ENCODE measurements at places on chromosomes 6 and 20.

DNA sequence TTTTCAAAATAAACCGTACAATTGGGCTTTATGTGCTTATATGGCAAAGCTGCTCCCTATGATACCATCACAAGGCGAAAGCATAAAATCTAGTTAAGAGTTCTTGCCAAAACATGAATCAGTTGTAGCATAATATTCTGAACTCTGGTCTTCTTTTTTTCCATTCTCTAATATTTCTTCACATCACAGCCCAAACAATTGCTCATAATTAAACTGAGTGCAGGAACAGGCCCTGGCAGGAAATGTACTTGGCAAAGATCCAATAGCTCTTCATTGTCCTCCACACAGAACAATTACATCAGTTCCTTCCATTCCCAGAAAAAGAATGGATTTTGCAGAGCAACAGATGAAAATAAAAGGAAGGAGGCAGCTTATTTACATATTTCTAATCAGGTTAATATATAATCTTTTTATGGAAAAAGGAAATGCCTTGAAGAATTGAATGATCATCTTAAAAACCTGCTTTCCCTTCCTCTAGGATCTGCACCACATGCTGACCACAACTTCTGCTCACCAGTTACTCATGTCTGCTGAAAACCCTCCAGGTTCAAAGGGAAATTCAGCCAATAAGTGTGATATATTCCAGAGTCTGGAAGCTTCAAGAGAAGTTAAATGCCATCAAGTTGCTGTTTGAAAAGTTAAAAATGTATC, 123.3 kb upstream of the COL21A1 start:
- peak; percentile 33 for DNase-seq

- DNase-seq: no peak
These were observed 94.6 kb downstream of the TFAP2B start for GRCh38 chr6:50913105-50913770.

- DNase-seq: no peak
These were observed 229.4 kb downstream of the TBC1D7 start for GRCh38 chr6:13098793-13099570.

DNA sequence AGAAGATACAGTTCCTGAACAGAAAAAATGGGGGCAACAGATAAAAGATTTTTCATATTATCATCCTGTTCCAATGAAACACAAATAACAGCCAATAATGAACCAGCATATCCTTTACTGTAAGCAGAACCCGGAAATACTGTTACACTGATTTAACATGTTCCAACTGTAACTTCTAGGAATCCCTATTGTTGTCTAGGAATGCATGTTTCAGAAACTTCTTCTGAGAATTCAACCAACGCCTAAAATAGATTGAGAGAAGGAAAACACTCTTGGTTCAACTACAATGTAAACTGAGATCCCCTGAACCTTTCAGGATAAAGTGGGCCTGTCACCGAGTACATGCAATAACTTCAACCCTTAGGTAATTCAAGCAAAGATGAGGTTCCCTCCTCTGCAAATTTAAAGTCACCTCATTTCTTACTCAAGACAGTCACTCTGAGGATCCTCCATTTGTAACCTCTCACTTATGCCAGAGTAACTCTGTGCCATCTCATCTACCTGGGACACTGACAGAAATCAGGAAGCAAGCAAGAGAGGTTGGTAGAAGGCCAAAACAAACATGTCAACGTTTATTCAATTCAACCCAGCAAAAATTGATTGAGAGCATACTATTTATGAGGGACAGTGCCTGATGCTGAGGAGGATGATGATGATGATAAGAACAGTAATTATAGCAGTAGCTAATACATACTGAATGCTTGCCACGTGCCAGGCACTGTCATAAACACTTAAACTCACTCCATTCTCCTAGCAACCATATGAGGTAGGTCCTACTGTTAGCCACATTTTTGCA, 14.1 kb downstream of the UBE3D start:
- DNase-seq: no peak

- DNase-seq: no peak
These were observed 24.4 kb downstream of the PCMTD2 start for GRCh38 chr20:64279826-64280459.

DNA sequence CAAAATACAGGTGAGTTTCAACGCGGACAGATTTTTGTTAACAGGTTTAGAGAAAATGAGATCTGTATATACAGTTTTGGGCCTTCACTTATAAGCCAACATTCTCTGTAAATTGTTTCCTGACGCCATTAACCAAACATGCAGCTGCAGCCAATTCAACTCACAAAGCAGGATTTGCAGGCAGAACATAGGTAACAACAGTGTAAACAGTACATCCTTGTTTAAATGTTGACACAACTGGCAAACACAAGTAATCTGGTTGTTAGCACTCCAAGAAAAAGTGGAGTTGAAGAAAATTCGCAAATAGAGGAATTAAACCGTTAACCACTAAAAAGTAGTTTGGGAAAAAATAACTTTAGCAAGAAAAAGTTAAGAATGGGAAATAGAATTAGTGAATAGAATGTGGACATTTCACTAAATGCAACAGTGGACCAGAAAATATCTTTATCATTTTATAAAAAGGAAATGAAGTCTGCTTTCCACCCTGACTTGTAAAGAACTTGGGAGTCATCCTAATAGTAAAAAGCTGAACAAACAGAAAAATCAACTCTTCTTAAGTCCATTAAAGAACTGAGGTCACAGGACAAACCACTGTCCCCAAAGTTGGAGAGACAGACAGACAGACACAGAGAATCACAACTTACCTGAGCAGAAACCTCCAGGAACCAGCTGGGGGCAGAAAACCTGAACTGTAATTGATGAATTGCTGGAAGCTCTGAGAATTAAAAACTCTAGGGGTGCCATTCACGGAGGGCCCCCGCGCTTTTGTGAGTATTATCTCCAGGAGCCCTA, 10.1 kb downstream of the SMIM28 start:
- DNase-seq: no peak

DNA sequence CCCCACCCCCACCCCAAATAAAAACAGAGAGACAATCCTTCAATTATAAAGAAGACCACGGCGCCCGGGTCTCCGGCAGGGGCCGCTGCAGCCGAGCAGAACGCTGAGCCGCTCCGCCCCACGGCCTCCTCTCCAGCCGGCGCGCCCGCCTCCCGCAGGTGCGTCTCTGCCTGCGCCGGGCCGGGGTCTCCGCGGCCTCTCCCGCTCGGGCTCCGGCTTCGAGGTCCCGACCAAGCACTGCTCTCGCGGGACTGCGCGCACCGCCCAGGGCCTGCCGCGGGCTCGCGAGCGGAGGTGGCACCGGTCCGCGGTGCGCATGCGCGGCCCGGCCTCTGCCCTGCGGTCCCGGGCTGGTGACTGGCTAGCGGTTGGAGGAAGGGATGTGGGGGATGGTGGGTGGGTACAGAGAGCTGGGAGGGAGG, 241 bp upstream of the SIRT5 start:
- DNase-seq: peak; percentile 94

DNA sequence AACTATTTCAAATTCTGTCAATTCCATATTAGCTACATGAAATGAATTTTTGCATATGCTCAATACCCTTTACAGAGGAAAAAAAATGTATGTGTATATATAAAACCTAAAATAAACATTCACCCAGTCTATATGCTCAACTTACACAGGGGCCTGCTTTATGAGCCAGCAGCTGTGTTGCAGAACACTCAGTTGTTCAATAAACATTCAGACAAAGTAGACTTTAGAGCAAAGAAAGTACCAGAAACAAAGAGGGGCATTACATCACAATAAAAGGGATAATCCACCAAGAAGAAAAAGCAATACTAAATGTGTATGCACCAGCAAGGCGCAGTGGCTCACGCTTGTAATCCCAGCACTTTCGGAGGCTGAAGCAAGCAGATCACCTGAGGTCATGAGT, 9.5 kb downstream of the COQ3 start:
- DNase-seq: no peak

DNA sequence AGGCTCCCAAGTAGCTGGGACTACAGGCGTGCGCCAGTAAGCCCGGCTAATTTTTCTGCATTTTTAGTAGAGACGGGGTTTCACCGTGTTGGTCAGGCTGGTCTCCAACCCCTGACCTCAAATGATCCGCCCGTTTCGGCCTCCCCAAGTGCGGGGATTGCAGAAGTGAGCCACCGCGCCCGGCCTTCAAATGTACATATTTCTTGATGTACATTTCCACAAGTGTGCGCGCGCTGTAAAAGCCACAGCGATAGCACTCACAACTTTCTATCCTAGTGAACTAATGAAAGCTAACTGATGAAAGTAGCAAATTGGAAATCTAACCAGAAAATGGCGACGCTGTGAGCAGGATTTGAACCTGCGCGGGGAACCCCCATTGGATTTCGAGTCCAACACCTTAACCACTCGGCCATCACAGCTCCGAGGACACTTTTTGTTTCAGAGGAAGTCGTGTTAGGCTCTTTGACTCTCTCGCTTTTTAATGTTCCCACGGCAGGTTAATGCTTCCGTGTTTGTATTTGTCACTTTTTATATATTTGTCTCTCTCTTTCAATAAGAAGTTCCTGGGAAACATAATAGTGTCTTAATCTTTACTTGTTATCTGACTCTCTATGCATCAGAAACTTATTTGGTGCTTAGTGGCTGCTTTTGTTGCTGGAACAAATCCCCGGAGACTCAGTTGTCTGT, 199.4 kb upstream of the ZNF184 start:
- DNase-seq: no peak

DNA sequence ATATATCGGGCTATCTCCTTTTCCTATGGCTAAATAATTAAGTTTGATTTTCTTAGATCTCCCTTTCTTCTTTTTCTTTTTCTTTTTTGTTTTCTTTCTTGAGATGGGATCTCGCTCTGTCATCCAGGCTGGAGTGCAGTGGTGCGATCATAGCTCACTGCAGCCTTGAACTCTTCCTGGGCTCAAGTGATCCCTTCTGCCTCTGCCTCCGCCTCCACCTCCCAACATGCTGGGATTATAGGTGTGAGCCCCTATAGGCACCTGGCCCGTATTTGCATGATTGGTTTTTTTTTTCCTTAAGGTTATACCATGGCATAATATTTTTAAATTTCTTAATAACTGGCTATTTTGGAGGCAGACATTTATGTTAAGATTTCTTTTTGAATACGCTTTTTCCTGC, 106.3 kb downstream of the SCAF8 start:
- no peak for DNase-seq

- peak; percentile 9 for DNase-seq
These were observed 377.0 kb downstream of the CDH4 start for GRCh38 chr20:61628901-61629601.

GRCh38 chr6:89828988-89829471, 650 bp upstream of the CASP8AP2 start:
- no peak for DNase-seq

DNA sequence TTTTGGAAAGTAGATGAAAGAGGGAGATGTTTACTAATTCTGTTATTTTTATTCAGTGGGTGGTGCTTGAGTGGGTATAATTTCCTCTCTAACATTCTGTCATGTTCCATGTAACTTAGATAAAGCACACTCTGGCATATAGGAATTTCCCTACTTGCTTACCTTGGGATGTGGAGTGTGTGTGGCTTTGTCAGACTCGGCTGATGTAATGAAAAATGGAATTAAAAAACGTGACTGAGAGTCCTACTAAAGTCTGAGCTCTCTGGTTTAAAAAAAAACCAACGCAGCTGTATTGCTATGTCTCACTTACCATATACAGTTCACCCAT, 98.3 kb downstream of the JARID2 start:
- DNase-seq: no peak

- peak; percentile 44 for DNase-seq
These were observed 93.7 kb downstream of the PROKR2 start for GRCh38 chr20:5222919-5223634.

- DNase-seq: no peak
These were observed 1.3 kb downstream of the SLCO4A1 start for GRCh38 chr20:62643521-62644043.

GRCh38 chr6:90062667-90063066, 168.4 kb downstream of the GJA10 start:
- DNase-seq: no peak

GRCh38 chr20:33826270-33826897, 15.2 kb downstream of the CHMP4B start:
- no peak for DNase-seq

DNA sequence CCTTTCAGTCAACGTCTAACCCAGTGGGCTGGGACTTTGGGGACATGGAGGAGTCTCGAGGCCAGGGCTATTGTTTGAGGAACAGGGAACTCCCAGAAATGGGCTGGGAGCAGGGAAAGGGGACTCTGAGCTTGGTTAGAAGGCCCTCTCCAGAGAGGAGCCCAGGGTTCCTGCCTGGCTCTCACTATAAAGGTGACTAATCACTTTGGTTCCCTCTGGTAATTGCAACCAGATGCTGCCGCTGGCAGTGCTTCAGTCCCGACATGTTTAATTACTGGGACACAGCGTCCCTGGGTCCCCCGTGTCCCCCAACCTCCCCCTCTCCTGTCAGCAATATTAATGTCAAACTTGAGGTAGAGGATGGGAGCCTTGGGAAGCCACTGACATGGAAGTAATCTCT, 5.0 kb upstream of the GDF5 start:
- no peak for DNase-seq

GRCh38 chr20:19492687-19493336, 265.2 kb upstream of the RIN2 start:
- no peak for DNase-seq

- no peak for DNase-seq
These were observed 29.9 kb upstream of the TRIM27 start for GRCh38 chr6:28953585-28954258.

- no peak for DNase-seq
These were observed 55.4 kb downstream of the SMOC2 start for GRCh38 chr6:168496139-168496996.

GRCh38 chr6:21070620-21071019, 522.9 kb upstream of the SOX4 start:
- no peak for DNase-seq

DNA sequence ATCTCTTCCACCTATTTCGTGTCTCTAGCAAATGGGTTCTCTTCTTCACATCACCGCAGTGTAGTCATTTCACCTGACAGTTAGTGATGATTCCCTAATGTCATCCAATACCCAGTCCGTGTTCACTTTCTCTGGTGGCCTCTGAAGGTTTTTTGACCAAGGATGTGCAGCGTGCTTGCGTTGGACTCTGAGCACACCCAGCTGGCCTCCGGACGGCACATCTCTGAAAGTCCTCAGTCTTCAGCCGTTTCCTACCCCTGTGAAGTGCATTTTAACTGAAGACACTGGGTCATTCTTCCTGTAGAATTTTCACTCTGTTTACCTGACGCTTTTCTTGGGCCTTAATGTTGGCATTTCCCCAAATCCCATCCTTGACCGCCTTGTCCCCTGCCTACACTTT, 98.7 kb downstream of the ERMARD start:
- no peak for DNase-seq

GRCh38 chr20:46894579-46894958, at the start of gene EYA2:
EYA2 (plus strand) TSS chr20:46894843; CDS start chr20:46990011, 95,168 bp downstream.
- DNase-seq: peak; percentile 35

- DNase-seq: no peak
These were observed 245.4 kb downstream of the HTR1B start for GRCh38 chr6:77217896-77218295.

DNA sequence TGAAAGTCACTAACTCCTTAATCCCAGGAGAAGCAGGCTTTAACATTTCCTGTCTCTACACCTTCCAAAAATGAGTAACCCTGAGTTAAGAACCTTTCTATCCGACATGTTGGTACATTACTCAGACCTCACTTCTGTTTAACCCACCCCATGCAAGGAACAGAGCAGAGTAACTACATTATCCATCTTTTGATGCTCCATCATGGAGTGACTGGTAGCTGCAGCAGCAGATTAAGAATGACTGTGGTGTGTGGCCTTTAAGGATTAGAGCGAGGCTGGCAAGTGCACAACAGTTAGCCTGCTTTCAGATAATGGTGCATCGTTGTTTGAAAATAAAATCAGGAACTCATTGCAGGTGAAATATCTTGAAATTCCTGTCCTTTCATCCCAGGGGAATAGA, 2.0 kb downstream of the TRAF3IP2 start:
- no peak for DNase-seq
